ENCODE measurements at places on chromosomes 12 and 14.

GRCh38 chr14:72543341-72543740, 350.6 kb downstream of the DPF3 start:
- no peak for DNase-seq

DNA sequence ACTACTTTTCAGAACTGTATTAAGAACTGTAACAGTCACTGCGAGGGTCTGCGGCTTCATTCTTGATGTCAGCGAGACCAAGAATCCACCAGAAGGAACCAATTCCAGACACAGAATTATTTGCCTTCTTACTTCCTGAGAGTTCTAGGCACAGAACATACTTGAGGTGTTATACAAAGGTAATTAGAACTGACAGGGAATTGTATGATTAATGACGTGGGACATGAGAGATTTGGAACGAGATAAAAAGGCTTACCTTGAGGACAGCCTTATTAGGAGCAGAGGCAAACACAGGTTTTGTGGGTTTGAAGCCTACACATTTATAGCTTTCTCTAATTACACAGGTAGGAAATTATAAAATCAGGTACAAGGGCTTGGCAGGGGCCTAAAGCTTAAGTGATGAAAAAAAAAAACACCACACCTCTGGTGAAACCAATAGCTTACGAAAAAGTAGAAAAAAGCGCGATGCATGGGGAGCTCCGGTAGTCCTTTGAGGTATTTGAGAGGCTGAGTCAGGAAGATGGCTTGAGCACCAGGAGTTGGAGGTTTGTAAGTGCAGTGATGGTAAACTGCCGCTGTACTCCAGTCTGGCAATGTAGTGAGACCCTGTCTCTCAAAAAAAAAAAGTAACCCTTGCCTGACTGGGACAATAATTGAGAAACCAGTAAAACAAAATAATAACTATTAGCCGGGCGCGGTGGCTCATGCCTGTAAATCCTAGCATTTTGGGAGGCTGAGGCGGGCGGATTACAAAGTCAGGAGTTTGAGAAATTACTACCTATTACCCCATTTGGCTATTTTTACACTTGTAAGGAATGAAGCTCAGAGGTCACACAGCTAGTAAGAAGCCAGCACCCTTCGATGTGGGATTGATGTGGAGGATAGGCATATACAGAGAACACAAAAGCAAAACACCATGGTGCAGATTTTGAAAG, 795 bp upstream of the ACOT2 start:
- no peak for DNase-seq

DNA sequence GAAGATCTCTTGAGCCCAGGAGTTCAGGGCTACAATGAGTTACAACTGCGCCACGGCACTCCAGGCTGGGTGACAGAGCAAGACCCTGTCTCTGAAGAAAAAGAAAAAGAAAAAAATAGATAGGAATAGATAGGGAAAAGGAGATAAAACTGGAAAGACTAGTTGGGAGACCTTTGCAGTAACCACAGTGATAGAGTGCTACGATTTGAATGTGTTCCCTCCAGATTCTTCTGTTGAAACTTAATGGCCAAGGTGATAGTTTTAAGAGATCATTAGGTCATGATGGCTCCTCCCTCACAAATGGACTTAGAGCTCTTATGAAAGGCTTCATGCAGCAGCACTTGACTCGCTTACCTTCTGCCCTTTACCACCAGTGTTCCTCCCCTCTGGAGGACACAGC, 13.5 kb upstream of the ATF1 start:
- no peak for DNase-seq

DNA sequence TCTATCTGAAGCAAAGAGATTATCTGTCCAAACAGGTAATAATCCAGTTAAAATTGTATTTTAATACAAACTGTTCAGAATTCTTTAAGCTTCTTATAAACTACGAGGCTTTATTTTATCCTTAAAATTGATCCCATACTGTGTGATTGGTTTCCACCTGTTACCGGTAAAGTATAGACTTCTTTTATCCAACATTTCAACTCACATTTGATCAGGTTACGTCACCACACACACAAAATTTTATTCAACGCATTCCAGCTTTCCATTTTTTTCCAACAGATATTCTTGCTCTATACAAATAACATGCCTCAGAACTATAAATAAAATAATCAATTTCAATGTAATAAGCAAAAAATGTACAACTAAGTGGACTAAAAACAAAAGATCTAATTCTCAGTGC, 4.5 kb downstream of the NOVA1 start:
- no peak for DNase-seq

DNA sequence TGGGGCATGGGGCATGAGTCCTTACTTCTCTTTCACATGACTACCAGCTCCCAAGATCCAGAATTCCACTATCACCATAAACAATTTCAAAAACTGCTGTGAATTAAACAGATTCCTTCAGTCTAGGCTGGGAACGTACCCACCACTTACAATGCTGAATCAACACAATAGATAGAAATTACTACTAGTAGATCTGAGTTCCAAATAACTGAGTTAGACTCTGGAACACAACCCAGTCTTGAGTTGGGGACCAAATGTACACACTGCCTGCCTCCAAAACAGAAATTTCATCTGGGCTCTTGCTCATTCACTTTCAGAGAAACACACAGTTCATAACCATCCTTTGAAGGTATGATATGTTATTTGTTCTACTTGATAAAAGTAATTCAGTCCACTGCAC, 8.9 kb downstream of the CORO1C start:
- DNase-seq: no peak

DNA sequence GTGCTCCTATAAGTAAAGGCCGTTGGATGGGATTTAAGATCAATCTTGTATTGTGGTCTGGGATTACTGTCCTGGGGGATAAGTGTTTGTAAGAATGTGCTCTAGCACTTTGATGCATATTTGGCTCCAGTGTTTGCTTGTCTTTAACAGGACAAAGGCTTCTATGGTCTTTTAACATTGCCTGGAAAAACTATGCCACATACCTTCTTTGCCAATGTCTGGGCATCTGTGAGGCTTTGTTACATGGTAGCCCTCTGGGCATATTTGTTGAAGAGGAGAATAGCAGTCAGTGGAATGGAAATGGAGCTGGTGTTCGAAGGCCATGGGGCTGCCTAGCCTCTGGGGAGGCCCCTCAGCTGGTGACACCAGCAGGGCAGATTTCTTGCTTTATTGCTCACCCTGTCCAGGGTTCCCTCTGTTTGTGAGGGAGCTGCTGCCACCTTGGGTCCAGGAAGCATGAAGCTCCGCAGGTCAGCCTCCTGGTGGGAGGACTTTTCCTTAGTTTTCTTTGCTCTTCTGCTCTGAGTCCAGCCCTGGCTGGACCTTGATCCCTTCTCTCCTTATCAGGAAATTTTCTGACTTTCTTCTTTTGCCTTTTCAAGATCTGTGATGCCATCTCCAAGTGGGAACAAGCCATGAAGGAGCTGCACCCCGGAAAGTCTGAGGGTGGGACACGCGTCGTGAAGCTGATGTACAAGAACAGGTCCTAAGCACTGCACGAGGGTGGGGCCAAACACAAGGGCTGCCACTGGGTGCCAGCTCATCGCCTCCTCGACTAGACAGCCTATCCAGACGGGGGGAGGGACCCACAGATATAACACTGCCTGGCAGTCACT, 19.5 kb downstream of the PIGH start:
- DNase-seq: no peak

- DNase-seq: no peak
Observed at GRCh38 chr12:39124768-39125167, 219.4 kb upstream of the CPNE8 start.

DNA sequence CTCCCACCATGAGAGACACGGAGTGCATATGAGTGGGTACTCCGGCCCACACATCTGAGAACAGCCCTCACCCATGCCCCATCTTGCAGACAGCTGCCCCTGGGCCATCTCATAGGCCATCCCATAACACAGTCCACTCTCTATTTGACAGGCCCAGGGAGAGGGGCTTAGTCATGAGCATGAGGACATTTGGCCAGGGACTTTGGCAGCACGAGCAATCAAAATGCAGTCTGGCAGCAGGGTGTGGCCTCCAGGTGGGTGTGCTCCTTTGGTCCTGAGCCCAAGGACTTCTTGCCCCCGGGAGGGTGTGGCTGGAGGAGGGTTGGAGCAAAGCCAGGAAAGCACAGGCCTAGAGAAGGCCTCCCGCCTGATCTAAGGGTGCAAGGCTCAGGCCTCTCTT, 25.6 kb downstream of the EMP1 start:
- no peak for DNase-seq

GRCh38 chr14:78403278-78403815, 233.2 kb downstream of the NRXN3 start:
- DNase-seq: no peak

GRCh38 chr14:102492531-102492910, 17.1 kb downstream of the ANKRD9 start:
- no peak for DNase-seq

GRCh38 chr12:57604992-57605810, 577 bp downstream of the DTX3 start:
- DNase-seq: no peak

- no peak for DNase-seq
Observed at GRCh38 chr12:127241072-127241817, 1025.7 kb upstream of the TMEM132C start.

DNA sequence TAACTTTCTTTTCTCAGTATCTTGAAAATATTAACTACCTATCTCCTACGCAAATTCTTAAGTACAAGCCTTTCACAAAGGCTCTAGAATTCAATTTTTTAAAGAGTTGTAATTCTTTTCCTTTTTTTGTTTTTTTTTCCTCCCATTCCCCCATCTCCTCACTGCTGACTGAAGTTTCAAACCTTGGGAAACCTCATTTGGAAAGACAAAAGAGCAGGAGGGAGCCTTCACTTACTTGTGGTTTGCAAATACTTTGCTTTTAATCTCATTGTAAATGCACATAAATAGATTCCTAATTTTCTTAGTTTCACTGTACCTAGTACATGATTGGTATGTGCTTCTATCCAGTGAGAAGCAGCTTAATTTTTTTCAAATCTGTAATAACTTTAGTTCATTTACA, 15.8 kb upstream of the PTGDR start:
- DNase-seq: no peak

- peak; percentile 53 for DNase-seq
Observed at GRCh38 chr12:16573398-16574077, 32.4 kb downstream of the LMO3 start.

DNA sequence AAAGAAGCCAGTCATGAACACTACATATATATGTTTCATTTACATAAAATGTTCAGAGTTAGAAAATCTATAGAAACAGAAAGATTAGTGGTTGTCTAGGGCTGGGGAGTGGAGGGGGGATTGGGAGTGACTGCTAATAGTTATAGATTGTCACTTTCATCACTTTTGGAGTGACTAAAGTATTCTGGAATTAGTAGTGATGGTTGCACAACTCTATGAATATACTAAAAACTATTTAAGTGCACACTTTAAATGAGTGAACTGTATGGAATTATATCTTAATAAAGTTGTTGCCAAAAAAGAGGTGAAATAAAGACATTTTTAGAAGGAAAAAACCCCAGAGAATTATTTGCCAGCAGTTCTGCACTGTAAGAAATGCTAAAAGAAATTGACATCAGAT, 9.5 kb downstream of the CATSPERB start:
- DNase-seq: no peak
